ENCODE measurements at places on chromosomes 5 and 9.

DNA sequence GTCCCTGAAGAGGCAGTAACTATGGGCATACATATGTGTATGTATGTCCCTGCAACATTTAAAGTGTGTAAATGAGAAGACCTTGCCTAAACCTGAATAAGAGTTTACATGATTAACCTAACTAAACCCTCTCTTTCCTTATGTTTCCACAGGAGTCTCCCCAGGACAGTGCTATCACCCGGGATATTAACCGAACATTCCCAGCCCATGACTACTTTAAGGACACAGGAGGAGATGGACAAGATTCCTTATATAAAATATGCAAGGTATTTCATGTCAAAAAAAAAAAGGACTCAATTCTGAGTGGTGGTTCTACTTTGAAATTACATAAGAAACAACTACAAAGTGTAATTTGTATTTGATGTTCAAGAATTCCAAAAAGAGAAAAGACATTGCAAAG lies 31.7 kb downstream of the GPR21 start:
- DNase-seq: peak; percentile 58

DNA sequence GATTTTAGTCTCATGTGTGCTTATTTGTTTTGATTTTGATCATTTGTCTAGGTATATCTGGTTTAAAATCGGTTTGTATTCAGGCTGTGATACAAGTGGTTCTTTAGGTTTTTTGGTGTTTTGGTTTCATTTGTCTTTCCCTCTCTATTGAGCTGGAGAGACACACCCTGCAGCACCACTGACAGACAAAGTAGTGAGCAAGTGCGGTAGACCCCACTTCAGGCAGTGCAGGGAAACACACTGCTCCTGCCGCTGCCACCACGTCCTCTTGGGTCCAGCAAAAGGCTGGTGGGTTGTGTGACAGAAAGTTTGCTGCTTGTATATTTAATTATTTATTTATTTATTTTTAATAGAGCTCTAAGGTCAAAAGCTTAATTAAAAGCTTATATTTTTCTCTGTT lies 801.0 kb downstream of the NR2F1-AS1 start:
- DNase-seq: no peak

GRCh38 chr5:96576876-96577275 lies 85.3 kb upstream of the CAST start:
- no peak for DNase-seq

- no peak for DNase-seq
Measured at GRCh38 chr5:32003981-32004380, 170.1 kb downstream of the GOLPH3 start.

GRCh38 chr5:127645300-127645726 lies 3.6 kb upstream of the CTXN3 start:
- DNase-seq: no peak

DNA sequence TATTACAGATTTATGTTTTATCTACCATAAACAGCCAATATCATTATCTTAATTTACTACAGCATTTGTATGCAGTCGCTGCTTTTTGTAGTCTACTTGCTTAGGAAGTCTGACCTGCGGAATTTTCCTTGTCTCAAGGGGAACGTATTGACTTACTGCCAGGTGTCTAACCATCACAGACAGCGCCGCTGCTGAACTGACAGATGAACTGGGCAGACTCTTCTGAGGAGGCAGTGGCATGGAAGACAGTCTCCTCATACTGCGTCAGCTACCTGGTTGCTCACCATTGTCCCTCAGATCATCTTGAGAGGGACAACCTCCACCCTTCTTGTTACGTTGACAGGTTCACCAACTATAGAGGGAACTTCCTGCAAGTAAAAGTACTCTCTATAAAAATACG lies 574.3 kb upstream of the ZNF462 start:
- DNase-seq: no peak

DNA sequence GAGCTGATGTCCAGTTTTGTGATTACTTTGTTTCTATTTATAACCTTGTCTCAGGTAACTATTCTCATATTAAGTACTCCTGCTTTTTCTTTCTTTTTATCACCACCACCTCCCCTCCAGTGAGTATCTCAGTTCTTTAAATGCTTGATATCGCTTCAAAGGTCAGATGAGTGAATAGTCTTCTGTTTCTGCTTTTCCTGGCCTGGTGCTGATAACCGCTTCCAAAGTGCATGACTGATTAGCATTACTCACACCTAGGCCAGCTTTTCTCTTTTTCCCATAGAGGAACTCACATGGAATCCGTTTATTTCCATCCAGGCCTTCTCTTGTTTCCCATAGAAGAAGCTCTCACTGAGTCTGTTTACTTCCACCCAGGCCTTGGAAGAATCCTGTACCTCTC lies 3.2 kb downstream of the SLC36A1 start:
- DNase-seq: no peak

DNA sequence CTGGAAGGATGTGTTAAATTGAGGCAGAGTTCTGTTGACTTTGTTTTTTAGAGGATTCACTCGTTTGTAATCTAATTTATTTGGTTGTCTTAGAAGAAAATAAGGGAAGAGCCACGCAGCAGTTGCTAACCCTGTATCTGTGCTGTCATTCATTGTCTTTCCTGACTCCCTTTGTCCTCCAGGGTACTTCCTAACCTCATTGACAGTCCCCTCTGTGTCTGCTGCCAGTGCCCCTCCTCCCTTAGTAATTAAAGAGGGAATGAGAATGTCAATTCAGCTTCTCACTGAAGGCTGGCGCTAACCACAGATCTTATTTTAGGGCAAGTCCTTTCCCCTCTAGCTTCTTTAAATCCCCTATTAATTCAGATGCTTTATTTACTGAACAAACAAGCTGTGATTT lies 84.0 kb downstream of the MAST4 start:
- DNase-seq: no peak

- DNase-seq: no peak
Measured at GRCh38 chr5:52725065-52725746, 62.5 kb upstream of the ITGA1 start.

DNA sequence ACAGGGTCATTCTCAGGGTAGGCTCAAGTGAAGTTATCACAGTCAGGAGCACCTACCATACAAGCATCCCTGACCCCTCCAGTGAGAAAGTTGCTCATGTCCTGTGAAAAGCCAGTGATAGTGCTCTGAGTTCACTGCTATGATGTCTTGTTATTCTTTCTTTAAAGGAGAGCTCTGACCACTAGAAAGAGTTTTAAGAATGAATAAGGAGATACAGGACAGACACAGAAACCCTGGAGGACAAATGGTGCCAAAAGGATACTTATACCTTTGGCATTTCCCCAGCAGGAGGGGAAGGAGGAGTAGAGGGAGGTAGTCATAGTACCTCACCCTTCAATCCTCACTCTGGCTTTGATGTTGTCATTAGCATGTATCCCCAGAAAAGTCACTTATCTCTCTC lies 84.0 kb upstream of the AGXT2 start:
- peak; percentile 48 for DNase-seq

DNA sequence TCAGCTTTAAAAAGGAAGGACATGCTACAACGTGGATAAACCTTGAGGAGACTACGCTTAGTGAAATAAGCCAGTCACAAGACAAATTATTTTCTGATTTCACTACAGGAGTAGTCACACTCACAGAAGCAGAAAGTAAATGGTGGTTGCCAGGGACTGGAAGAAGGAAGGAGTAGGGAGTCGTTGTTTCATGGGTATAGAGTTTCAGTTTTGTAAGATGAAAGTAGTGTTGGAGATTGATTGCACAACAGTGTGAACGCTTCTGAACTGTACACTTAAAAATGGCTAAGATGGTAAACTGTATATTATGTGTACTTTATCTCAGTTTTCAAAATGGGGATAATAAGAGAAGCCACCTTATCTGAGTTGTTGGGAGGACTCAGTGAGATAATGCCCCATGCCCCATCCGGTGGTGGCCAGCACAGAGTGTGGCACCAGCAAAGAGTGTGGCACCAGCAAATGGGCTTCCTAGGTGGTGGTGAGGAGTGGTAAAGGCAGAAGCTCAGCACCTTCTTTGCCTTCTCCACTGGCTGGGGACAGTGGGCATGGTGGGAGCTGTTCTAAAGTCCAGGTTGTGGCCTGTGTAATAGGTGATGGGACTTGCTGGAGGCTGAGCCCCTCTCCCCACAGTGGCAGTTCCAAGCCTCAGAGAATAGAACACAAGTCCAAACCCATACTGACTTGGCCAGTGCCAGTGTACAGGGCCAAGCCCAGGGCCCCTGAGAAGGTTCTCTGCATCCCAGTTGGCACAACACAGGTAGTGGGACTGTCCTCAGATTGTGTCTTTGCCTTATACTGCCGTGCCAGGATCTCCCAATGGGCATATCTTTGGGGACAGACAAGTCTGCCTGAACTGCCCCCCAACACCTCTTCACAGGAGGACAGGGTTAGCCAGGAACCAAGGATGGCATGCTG lies 4.4 kb downstream of the SLC22A4 start:
- no peak for DNase-seq

GRCh38 chr5:98588215-98588614 lies 185.2 kb upstream of the RGMB start:
- DNase-seq: no peak

- DNase-seq: no peak
Measured at GRCh38 chr5:135487839-135488514, 35.8 kb upstream of the TIFAB start.
